Activated CD8-positive, alpha-beta memory T cell treated with anti-CD3 and anti-CD28 coated beads, Interleukin-2, amount 50 U/mL, for 48 hours (primary cell): ENCODE measurements at places on chromosomes 16 and 17.

DNA sequence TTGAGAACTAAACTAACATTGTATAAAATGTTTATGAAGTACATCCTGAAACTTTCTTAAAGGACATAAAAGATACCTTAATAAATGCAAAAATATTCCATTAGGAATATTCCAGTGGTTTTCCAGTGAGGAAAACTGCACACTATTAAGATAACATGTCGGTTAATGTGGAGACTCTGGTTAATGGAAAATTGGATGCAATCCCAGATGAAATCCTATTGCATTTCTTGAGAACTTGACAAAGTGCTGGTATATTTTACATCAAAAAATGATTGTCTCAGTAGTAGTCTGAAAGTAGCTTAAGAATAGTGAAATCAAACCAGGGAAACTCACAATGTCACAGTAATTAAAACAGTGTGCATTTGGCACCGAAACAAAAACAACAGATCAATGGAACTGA is 202.5 kb upstream of the MON1B start:
- DNase-seq, result no peak

GRCh38 chr17:40415390-40415789 is 2.3 kb downstream of the TOP2A start:
- no peak for DNase-seq

DNA sequence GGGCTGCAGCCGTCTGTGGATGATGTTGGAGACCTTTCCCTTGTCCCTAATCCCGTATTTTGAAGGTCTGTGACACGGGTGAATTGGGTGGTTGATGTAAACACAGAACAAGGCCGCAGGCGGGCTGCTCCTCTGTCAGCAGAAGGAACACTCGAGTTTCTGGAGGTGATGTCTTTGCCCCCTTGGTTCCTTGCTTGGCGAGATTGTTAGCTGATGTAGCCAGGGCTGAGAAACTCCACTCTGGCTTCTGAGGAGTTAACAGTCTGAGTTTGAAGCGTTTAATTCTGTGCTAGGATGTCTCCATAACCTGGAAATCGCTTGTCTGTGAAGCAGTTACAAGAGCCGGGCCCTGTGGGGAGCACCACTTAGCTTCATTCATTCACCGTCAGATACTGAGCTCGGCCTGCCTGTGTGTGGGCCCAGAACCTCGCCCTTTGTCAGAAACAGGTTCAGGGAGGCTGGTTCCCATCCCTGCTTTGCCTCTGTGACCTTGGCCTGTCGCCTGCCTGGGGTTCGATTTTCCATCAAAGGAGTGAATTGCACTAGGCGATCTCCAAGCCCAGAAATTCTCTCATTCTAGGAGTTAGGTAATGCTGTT is 1.3 kb downstream of the MAPK8IP3 start:
- no peak for DNase-seq

DNA sequence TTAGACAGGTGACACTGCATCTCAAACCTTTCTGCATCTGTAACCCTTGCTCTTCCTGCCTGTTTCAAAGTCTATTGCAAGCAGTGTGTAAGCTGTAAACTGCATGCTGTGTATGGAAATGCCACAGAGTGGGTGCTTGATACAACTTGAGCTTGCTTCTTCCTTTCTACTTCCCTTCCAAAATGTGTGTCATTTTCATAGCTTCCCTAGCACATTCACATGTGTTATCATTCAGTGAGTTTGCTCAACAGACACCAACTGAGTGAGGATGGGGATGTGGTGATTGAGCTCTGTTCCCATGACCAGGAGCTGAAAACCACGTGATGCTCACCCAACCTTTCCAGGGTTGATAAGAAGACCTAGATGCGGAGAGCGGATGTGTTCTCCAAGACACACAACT is 111.1 kb downstream of the VAT1L start:
- DNase-seq, result no peak

DNA sequence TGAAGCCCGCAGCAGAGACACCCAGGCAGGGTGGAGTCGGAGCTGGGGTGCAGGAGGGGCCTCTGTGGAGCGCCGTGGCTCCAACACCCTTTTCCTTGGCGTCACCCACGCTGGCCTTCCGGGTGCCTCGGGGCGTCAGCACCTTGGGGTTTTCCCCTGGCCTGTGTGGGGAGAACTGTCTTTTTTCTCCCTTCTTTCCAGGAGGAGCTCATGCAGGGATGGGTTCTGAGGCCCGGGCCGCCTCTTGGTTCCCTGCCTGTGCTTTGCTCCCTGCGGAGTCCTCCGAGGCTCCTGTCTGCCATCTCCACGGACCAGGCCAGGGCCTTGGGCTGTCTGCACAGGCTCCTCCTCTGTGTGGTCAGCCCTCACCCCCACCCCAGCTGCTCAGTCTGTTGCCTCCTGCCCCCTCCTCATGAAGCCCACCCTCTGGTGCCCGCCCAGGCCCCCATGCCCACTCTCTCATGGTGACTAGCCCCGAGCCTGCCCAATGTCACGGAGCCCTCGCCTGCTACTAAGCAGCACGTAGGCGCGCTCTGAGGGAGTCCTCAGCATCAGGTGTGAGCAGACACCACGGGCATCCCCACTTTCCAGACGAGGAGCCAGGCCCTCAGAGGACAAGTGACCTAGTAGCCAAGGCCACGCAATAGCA is 5.0 kb downstream of the KATNB1 start:
- DNase-seq, result no peak

DNA sequence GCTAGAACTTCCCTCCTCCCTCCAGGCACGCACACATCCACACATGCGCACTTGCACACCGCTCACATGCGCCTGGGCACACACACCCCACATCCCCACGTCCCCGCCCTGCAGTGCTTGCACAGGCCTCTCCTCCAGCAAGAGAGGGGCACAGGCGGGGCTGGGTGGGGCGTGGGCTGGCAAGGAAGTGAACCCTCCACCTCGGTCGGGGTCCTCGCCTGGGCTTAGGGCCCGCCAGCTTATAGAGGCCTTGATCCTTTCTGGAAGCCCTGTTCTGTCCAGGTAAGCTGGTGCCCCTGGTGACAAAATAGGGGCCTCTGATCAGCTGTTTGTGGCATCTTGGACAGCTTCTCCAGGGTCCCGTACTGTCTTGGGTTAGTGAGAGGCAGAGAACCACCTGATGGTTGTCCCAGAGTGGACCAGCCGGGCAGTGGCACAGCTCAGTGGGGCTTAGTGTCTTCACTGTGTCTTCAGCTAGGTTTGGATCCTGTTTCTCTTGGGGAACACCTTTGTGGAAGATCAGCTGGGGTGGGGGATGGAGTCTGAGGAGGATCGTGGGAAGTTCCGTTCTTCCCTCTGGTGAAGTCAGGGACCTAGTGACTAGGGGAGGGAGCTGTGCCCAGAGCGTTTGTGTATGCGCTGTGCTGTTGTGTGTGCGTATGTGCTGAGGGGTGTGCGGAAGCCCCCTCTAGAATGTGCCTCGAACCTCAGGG is 12.1 kb downstream of the TBX4 start:
- DNase-seq, result no peak
